Activated T-helper 9 cell treated with anti-CD3 and anti-CD28 coated beads, Interleukin-2, amount 50 U/mL, for 16 hours (primary cell): ENCODE measurements at places on chromosomes 7 and 10.

- DNase-seq, result no peak
Observed at GRCh38 chr7:79317728-79318127, 135.7 kb downstream of the MAGI2 start.

DNA sequence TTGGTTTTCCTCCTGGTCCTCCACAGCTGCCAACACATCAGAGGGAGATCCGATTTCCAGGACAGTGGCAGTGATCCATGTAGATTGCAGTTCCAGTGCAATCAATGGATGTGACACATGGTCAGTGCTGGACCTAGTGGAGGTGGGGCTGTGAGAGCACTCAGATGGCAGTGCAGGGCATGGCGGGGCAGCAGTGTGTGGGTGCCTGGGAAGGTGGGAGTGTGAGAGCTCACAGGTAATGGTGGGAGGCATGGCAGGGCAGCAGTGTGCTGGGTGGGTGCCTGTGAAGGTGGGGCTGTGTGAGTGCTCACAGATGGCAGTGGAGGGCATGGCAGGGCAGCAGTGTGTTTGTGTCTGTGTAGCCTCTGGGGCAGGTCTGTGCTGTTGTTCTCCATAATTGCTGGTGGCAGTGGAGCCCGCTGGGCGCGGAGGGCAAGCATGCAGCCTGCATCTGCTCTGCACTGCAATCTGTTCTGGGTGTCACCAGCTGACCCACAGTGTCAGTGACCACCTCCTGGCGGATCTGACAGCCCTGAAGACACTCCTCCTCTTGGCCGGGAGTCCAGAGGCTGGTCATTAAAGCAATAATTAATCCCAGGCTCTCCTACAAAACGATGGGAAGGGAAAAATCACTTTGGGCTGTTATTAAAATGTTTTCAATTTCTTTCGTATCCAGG lies 8.6 kb upstream of the ADARB2 start:
- no peak for DNase-seq

DNA sequence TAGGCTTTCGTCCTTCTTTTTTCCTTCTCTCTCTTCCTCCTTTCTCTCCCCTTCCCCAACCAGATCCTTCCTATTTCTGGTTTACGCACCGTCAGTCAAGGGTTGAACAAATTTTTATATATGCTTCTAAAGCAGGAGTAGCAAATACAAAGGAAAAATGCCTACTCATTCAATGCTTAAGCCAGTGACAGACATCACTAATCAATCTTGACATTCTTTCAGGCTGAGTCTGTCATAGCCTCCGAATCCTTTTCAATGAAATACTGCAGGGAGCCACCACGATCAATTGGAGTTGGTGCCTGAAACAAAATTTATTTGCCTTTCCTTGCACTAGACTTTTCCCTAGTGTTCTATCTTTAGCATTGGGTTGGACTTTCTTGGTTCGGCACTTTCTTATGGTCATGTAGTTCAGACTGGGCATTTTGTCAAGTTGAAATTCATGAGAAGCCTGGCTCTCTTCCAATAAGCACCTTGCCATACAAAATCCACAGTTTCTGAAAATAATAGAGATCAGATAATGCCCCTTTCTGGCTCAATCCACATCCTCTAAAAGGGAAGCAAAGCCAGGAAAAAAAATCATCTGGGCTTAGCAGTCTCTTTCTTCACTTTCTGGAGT lies 239.5 kb upstream of the PLXNA4 start:
- DNase-seq, result no peak

DNA sequence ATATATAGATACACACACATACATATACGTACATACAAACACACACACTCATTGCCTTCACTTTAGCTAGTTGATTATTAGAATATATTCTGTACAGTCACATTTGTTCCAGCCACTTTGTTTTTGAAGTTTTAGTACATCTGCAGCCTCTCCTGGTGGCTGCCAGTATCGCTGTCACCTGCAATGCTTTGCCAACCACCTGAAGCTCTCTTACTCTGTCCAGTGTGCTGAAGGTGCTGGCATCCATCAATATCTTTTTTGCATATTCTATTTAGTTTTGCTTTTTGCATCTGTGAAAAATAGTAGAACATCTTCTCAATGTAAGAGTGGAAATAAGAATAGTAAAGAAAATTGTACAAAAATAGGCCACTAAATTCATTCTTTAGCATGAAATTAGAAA lies 388.6 kb downstream of the EXOC4 start:
- DNase-seq, result no peak

DNA sequence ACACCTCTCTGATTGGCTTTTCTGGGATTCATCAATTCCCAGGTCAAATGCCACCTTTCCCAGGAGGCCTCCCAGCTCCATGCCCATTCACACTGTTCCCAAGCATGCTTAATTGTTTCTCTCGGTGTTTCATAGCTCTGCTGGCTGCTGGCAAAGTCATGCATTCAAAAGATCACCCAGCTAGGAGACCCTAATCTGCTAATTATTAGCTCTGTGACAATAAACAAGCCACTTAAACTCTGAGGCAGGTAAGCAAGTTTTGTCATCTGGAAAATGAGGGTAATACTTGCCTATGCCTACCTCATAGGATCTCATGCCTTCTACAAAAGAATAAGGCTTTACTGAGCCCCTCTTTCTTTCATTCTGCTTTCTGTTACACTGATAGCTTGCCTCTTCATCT lies 828 bp upstream of the KEL start:
- DNase-seq, result no peak

- no peak for DNase-seq
Observed at GRCh38 chr7:80785961-80786536, 132.8 kb downstream of the SEMA3C start.

DNA sequence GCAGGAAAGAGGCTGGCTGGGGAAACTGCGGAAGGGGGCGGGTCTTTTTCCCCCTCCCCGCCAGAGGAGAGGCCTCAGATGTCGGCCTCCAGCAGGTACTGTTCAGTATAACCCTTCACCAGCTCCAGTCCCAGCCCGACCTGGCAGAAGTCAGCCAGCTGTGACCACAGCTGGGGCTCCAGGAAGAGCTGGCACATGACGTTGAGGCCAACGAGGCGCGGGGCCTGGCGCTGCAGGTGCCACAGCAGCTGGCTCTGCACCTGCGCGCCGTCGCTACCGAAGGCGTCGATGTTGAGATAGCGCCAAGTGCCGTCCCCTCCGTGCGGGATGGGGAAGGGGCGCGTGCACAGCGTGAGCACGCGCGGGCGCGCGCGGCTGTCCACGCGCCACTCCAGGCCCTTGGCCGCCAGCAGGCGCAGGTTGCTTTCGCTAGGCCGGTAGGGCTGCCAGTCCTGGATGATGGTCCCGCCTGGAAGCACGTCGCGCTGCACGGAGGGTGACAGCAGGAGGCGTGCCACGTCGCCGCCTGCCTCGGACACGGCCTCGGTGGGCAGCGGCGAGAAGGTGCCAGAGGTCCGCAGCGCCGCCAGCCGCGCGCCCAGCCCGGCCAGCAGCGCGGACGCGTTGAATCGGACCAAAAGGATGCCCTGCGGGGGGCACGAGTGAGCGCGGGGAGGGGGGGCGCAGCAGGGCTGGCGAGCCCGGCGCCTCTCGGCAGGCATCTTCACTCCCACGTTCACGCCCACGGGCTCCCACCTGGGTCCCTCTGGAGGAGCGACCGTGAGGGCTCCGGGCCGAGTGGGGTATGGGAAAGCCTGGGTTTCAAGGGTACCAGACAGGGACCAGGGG lies 6.9 kb upstream of the VGF start:
- DNase-seq, result no peak

DNA sequence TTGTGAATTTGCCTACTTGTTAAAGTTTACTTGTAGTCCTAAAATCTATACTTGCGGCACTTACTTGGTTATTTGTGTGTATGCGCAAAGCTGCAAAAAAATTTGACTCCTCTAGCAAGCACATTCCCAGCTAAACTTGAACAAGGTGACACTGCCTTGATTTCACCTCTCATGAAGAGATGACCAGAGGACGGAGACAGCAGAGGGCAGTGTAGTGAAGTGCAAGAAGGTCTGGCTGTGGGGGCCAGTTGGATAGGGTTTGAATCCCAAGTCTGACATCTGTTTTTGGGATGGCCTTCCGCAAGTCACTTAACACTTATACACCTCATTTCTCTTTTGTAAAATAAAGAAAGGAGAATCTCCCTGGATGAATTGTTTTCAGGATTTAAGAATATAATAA lies 15.7 kb downstream of the SLK start:
- DNase-seq, result no peak

DNA sequence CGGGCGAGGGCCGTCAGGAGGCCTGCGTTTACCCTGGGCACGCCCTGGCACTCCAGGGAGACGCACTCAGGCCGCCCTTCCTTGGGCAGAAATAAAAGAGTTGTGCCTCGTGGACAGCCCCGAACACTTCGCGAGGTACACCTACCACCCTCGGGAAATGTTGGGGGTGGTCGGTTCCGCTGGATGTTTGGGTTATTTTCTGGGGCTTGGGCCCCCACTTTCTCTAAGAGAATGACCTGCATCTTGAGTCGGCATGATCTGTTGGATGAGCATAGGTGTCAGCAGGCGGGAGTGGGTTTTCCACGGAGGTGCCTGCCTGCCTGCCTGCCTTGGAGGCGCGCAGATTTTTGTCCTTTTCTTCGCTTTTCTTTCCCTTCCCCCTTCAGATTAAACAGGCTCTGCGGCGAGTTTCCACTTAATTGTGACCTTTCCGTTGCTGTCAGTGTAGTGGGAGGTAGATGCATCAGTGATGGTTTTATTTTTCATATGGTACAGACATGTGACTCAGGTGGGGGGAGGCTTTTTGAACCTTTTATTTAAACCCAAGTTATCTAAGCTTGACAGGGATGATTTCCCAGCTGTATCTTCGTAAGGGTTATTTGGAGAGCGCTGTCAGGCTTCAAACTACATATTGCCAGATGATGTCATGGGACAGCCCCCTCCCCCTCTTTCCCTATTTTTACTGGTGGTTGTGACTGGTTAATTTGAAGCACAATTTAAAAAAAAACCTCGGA lies 661 bp downstream of the HECTD2 start:
- DNase-seq, result no peak

GRCh38 chr7:5172196-5172775 lies 17.7 kb upstream of the WIPI2 start:
- no peak for DNase-seq

DNA sequence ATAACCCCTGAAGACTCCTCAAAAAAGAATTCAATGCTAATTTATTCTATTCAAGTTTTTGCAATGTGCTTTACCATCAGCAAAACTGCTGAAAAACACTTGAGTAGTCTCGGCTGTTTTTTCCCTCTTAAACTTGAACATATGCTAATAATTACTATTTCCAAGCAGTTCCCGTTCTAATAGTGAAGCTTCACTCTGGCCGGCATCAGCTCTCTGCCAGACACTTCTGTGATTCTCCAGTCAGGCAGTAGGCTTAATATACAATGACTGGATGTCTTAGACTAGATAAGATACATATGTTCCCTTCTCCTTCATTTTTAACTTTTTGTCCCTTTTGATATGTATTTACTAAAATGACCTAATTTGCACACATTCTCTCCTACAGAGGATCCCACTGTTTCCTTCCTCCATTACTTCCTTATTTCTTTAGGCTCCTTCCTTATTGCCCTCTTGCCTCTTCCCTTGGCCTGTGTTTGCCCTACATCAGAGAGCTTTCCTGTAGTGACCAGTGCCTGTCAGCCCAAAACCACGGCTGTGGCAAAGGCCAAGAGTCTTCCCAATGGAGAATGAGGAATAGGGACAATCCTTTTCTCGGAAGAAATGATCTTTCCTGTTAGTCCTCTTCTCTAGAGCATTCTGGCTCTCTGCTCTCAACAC lies 23.5 kb downstream of the HEPACAM2 start:
- DNase-seq, result no peak

GRCh38 chr10:103969436-103969835 lies 2.5 kb downstream of the SLK start:
- DNase-seq, result no peak

GRCh38 chr7:85719981-85720953 lies 533.4 kb upstream of the SEMA3D start:
- no peak for DNase-seq

GRCh38 chr7:51121931-51122425 lies 194.6 kb downstream of the COBL start:
- no peak for DNase-seq

DNA sequence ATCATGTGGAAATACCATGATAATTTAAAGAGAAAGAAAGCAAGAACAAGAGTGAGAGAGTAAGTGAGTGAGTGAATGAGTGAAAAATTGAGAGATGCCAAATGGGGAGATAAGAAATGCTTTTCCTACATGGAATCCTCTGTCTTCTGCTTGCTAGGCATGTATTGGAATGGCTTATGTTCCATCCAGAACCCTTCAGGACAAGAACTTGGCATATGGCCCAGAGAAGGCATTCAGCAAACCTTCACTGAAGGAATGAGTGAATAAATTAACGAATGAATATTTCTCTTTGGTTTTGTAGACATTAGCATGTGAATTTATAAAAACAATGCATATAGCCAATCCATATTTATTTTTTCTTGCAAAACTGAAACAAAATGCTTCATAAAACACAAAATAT lies 162.2 kb downstream of the LRRTM3 start:
- DNase-seq, result no peak

GRCh38 chr10:80275756-80276155 lies 13.7 kb downstream of the MAT1A start:
- DNase-seq, result no peak

DNA sequence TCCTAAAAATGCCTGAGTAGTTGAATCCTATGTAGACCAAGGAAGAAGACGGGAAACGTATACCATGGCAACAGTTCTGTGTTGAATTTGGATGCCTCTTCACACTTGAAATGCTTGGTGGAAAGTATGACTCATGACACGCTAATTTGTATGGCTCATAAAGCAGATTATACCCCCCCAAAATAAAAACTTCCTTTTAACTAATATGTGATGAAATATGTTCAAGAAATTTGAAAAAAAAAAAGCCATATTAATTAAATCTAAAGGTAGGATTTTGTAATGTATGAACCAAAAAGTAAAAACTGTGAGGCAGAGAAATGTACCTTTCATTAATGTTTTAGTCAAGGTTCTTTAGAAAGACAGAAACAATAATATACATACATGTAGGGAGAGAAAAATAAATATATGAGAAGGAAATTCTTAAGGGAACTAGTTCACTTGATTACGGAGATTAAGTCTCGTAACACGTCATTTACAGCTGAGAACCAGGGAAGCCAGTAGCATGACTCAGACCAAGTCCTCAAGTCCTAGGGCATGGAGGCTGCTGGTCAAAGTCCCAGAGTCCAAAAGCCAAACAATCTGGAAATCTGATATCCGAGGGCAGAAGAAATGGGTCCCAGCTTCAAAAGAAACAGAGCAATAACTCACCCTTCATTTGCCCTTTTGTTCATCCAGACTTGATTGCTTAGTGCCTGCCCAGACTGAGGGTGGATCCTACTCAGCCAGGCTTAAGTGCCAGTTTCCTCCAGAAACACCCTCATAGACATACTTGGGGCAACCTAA lies 485.1 kb downstream of the SEMA3D start:
- no peak for DNase-seq

- DNase-seq, result no peak
Observed at GRCh38 chr10:60155099-60155877, 234.4 kb downstream of the ANK3 start.

- DNase-seq, result no peak
Observed at GRCh38 chr10:59905731-59906416, 482 bp downstream of the CCDC6 start.
